ENCODE measurements at places on chromosomes 11 and 22.

GRCh38 chr11:61425367-61426131 is 4.2 kb downstream of the CPSF7 start:
- DNase-seq, result no peak

DNA sequence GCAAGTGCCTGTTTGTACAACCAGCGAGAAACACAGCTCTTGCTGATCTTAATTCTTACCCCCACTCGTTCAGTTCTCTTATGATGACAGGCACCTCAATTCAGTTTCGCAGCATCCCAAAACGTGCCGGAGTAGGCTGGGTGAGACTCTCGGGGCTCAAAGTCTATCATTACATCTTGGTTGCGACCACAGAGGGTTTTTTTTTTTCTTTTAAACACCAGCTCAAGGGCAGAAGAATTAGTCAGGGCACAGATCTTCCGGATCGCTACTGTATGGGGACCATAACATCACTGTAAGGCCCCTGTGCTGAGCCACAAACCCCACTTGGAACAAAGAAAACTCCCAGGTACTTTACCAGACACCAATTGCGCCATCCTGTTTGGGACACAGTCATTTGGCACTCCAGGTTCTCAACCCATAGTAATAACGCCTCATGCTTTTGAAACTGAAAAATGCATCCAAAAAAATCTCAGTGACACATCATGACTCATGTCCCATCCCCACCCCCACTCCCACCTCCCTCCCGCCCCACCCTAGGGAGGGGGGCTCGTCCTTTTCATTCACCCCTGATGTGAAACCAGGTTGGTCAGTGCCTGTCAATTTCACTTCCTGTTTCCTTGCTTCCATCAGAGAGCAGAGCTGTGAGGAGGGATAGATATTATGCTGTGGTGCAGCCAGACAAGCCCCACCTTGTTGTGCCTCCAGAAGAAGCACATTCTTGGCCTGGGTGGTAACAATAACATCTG is 41.0 kb upstream of the CD5 start:
- peak; percentile 77 for DNase-seq

DNA sequence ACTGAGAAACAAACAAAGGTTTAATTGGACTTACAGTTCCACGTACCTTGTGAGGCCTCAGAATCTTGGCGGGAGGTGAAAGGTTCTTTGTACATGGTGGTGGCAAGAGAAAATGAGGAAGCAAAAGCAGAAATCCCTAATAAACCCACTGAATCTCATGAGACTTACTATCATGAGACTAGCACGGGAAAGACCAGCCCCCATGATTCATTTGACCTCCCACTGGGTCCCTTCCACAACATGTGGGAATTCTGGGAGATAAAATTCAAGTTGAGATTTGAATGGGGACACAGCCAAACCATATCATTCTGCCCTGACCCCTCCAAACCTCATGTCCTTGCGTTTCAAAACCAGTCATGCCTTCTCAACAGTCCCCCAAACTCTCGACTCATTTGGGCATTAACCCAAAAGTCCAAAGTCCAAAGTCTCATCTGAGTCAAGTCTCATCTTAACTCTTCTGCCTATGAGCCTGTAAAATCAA is 617.4 kb downstream of the CNTN5 start:
- DNase-seq, result no peak

DNA sequence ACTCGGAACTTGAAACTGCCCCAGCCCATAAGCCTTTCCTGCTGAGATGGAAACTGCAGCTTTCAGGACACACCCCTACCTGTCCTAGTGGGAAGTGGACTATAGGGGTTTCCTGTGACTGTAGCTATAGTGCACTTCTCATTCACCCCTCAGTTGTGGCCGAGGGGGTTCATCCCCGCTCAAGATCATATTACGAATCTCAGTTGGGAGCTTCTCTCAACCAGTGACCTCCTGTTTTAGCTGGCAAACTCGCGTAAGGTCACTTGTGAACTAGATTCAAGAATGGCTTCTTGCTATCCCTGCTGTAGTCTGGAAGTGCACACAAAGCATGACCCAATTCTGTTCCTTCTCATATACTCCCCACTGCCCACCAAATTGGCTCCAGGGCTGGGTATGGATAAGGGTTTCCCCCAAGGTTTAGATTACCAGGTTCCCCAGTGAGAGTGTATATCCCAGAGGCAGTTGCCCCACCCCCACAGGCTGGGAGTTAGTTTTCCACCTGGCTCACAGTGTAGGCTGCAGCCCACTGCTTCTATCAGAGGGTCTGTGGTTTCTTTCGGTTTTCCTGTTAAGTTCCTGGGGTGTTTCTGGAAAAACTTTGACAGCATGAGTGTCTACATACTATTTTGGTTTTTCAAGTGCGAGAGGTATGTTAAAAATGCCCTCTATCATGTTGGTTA is 812.9 kb downstream of the JRKL start:
- no peak for DNase-seq

DNA sequence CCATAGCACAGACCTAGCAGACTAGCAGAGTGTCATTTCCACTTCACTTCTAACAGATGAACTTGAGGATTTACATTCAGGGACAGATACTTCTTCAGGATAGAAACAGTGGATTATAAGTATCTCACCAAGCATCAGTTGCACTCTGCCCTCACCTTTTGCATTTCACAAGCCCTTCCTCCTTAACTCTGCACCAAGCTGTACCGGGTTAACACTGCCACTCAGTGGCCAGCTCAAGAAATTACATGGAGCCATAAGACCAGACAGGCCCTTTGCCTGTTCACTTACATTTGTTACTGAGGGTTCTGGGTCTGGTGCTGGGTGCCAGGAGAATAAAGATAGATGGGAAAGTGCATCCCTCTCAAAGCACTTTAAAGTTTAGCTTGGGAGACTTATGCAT is 309.8 kb downstream of the SHANK2 start:
- DNase-seq, result no peak

DNA sequence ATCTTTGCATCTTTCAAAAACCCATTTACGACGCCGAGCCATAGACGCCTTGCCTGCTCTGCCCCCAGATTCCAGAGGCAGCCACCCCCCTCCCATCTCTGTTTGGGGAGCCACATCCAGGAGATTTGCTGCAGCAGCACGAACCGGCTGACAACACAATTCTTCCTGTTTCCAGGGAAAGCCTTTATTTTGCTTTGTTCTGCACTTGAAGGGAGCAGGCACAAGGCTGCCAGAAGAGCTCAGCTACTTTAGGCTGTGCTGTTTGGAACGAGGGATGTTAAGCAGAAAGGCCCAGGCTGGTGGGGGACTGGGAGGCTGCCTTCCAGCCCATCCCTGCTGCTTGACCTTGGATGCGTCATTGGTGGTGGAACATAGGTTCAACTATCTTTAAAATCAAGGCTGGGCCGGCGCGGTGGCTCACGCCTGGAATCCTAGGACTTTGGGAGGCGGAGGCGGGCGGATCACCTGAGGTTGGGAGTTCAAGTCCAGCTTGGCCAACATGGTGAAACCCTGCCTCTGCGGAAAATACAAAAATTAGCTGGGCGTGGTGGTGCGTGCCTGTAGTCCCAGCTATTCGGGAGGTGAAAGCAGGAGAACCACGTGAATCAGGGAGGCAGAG is 243.9 kb downstream of the MIAT start:
- DNase-seq, result no peak

DNA sequence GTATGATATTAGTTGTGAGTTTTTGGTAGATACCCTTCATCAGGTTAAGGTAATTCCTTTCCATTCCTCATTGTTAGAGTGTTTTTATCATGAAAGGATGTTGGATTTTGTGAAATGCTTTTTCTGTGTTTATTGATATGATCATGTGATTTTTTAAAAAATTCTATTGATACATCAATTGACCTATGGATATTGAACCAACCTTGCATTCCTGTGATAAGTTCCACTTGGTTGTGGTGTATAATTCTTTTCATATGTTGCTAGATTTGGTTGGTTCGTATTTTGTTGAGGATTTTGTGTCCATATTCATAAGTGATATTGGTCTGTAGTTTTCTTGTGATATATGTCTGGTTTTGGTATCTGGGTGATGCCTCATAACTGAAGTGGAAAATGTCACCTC is 6.7 kb downstream of the ANKRD13D start:
- DNase-seq, result no peak

DNA sequence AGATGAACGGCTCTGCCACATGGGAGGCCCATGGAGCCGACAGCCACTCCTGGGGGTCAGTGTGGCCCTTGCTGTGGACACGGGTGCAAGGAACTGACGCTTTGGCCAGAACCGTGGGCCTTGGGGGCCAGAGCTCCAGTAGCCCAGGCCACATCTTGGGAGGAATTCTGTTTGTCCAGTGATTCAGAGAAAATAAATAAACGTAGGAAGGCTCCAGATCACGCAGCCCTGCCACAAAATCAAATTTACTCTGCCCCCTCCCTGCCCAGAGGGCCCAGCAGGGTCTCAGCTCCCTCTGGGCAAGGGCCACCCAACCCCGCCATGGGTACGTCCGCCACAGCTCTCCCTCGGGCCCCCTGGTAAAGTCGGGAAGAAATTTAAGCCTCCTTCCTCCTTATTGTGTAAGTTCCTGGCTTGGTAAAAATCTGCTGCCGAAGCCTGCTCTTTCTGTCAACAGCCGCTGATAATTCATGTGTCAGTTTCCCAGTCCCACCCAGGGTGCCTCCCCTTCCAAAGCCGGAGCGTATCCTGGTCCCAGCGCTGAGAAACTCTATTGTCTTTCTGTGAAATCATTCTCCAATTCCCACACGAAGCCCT is 6.9 kb upstream of the MUC5AC start:
- DNase-seq, result no peak

DNA sequence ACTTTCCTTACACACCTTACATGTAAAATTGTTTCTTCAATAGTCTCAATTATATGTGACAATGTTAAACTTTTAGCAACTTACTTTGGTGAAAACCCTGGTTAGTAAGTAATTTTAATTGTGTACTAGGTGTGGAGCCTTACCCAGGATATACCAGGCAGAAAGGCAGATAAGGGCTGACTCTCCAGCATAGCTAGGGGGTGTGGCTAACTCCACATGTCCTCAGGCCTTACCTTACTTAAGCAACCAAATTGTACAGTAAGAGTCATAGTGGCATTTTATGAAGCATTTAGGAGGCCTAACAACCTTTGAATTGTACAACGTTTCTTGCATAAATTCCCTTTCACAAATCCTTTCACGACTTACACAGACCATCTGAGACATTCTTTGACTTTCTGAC is 118.2 kb upstream of the OR9Q1 start:
- DNase-seq, result no peak

DNA sequence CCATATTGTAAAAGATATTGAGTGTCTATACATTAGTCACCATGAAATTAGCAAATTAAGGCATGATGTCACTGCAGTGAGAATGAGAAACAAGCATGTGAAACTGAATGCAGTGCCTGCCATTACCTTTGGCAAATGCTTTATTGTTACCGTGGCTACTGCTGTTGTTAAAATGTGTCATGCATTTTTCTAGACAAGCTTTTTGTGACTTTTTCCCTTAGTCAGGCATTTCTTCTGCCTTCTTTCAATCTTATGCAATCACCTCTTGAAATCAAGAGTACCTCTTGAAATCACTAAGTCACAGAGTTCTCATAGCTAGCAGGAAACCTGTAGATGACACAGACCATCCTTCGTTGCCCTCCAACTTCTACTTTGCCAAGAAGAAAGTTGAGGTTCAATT is 461.7 kb upstream of the TENM4 start:
- no peak for DNase-seq

DNA sequence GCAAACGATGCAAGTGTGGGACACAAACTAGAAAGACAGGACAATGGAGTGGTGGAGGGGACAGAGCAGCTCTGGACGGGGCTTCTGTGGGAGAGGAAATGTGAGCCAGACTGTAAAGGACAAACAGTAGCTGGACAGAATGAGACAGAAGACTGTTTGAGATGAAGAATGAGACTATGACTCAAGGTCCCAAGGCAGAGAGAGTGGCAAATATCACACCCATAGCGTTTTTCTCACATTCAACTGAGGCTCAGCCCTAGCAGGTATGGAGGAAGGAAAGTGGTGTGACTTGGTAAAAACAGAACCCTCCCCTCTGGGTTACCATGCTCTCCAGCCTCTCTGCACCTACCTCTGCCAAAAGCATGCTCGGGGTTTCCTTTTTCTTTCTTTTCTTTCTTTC is 96.5 kb downstream of the RPL27A start:
- no peak for DNase-seq

- DNase-seq, result no peak
Measured at GRCh38 chr11:8111636-8112035, 30.6 kb downstream of the TUB start.

DNA sequence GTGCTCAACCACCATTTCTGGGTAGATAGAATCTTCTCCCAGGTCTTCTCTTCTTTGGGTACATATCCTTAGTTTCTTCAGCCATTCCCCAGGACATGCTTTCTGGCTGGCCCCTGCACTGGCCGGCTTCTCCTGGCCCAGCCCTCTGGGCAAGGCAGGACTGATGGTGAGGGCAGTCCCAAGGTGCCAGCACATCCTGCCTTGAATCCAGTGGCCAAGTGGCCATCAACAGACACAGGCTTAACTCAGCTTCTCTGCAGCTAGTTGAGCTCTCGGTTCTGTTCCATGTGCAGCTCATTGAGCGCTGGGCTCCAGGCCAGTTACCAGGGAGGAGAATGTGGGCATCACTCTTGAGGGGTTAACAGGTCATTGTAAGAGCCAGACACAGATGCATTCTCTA is 17.6 kb downstream of the SMIM38 start:
- no peak for DNase-seq

DNA sequence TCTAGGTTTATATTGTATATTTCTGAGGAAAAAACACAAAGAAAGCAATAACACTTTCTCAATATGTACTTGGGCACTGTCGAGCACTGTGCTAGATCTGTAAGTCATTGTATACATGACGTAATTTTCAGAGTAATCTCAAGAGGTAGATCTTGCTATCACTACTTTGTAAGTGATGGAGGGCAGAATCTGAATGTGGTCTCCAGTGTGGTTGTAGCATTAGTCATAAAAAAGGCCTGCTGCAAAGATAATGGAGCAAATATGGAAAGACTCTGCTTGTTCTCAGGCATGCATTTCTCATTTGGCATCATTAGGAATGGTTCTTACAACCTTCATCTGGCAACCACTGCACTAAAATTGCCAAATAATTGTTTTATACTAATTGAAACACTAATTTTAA is 419.8 kb upstream of the CCDC179 start:
- no peak for DNase-seq

GRCh38 chr11:11171854-11172253 is 181.2 kb downstream of the CSNK2A3 start:
- DNase-seq, result no peak

DNA sequence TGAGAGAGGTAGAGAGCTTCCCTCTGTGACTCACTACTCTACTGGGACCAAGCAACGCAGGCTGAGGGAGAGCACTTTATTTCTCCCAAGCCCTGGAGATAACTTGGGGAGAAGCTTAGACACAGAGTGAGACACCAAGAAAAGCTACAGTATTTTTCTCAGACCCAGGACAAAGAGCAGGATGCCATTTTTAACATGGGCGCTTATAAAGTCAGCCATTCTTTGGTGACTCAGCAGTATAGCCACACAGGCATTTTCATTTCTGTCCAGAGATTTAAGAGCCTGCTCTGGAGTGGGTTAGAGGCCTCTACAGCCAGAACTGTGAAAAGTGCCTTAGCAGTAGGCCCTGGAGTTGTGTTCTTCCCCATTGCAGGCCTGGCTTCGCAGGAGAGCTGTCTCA is 55.0 kb upstream of the GLYAT start:
- DNase-seq, result no peak

Measured in stimulated activated CD4-positive, alpha-beta T cell treated with anti-CD3 and anti-CD28 coated beads, Interleukin-1b, Interleukin-23, amount 100 ng/mL, for 1 hour (primary cell).